ENCODE measurements at places on chromosomes 11 and 22.
A peak's percentile ranks its signal among the peaks of the same experiment; 100 is the strongest.

- DNase-seq = no peak
Observed at GRCh38 chr22:47248925-47249324, 486.5 kb downstream of the TBC1D22A start.

- DNase-seq = no peak
Observed at GRCh38 chr11:27237643-27238042, 125.4 kb downstream of the CCDC34 start.

GRCh38 chr11:102560555-102561011, 30.0 kb upstream of the MMP7 start:
- no peak for DNase-seq

DNA sequence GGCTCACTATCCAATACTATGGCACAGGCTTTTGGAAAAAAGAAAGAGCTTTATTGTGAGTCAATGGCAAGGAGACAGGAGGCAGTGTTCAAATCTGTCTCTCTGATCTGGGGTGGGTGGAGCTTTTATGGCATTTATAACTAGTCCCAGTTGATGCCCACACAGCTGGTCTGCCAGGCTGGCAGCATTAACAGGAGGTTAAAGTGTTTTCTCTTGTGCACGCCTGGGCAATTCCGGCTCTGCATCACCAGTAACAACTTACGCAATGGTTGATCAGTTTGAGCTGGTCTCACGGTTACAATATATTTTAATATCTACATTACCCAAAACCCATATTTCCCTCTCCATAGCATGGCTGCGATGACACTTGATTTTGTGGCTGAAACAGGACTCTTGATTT, 15.1 kb upstream of the SMIM38 start:
- DNase-seq = no peak

DNA sequence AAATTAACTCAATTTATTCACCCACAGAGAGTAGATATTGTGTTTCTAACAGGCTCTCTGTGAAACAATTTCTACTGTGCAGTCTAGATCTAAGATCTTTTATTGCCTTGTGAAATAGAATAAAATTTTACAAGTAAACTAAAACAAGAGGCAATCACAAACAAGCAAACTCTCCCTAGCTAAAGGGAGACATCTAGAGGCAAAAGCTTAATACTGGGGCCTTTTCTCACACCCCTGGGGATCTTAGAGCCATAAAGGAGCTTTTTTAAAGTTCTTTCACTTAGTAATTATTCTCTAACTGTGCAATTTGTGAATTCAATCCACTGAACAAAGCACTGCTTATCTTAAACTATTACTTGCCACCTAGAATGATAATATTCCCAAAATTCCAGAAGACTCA, 19.7 kb downstream of the ALG9 start:
- DNase-seq = no peak

- DNase-seq = no peak
Observed at GRCh38 chr11:77592727-77593126, 3.0 kb downstream of the AQP11 start.

DNA sequence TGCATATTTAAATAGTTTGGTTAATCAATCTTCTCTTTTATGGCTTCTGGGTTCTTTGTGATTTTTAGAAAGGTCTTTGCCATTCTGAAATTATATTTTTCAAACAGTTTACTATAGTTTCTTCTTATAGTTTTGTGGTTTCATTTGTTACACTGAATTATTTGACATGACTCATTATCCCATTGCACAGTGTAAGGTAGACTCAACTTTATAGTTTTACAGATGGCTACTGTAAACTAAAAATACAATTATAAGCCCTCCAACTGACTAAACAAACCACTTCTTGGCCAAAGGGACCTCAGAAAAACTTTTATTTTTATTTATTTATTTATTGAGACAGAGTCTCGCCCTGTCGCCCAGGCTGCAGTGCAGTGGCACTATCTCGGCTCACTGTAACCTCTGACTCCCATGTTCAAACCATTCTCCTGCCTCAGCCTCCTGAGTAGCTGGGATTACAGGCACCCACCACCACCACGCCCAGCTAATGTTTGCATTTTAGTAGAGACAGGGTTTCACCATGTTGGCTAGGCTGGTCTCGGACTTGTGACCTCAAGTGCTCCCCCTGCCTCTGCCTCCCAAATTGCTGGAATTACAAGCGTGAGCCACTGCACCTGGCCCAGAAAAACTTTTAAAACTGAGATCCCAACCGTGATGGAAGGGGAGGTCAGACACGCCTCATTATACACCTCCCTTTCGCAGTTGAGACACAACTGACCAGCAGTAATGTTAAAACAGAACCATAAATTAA, 14.1 kb upstream of the RAC2 start:
- DNase-seq = no peak

GRCh38 chr11:115524572-115524971, 20.4 kb upstream of the CADM1 start:
- no peak for DNase-seq

GRCh38 chr11:43950311-43950855, 7.9 kb downstream of the C11orf96 start:
- DNase-seq = no peak

GRCh38 chr22:44597616-44598015, 99.6 kb upstream of the RTL6 start:
- peak; percentile 31 for DNase-seq

DNA sequence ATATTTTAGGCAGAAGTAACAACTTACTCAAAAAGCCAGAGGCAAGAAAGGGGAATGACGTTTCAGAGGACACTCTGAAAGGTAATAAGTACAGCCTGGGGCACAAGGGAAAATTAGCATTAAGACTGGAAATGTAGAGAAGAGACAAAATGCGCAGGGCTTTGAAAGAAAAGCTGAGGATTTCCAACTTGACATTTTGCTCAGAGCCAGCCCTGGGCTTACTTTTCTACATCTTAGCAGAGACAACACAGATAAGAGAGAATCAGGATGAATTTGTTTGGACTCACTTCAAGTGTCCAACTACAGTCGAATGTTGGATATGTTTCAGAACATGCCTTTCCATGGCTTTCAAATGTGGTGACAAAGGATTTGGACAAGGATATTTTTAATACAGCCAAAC, 808.9 kb upstream of the LUZP2 start:
- no peak for DNase-seq

DNA sequence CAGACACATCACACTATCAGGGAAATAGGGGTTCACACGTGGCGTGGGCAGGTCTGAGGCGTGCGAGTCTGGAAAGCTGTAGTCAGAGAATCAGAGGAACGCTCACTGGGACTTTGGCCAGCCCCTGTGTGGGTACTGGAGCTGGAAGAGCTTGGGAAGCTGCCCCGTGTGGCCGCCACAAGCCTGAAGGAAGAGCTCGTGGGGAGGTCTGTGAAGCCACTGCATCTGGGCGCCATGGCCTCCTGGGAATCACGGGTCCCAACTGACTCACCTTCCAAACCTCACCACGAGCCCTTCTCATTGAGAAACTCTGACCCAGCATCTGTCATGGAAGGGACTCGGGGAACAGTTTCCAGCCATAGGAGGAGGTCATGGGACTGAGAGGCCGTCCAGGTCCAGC, 5.9 kb upstream of the MRGPRF start:
- DNase-seq = no peak

- no peak for DNase-seq
Observed at GRCh38 chr11:88194990-88195389, 19.7 kb upstream of the RAB38 start.

GRCh38 chr11:119207415-119207960, 1.3 kb downstream of the CBL start:
- no peak for DNase-seq

GRCh38 chr11:69979632-69980031, 98.5 kb upstream of the ANO1 start:
- DNase-seq = no peak

DNA sequence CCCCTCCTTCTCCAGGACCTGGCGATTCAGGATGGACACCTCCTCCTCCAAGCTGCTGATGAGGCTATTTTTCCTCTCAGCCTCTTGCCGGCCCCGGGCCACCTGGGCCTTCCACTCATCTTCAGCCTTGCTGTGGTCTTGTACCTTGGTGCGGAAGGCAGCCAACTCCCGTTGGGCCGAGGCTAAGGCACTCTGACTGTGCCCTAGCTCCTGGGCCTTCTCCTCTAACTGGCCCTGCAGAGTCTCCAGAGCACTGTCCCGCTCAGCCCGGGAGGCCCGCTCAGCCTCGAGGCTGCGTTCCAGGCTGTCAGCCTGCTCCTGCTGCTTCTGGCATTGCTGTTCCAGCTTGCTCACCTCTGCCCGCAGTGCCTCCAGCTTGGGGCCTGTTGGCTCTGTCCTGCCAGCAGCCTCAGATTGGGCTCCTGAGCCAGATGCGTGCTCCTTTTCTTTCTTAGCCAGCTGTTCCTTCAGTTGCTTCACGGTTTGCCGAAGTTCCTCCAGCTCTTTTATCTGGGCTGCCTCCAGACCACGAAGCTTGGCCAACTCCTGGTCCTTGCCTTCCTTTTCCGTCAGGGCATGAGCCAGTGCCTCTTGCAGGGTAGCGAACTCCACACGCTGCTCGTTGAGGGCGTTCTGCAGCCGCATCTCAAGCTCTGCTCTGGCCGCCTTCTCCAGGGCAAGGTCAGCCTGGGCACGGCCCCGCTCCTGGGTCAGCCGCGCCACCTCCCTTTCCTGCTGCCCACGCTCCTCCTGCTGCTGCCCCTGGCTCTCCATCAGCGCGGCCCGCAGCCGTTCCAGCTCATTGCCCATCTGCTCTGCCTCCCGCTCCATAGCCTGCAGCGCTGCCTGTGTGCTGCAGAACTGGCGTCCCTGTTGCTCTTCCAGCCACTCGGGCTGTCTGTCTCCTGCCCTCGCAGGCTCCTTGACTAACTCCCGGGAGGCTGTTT, 15.3 kb downstream of the IL18BP start:
- no peak for DNase-seq

DNA sequence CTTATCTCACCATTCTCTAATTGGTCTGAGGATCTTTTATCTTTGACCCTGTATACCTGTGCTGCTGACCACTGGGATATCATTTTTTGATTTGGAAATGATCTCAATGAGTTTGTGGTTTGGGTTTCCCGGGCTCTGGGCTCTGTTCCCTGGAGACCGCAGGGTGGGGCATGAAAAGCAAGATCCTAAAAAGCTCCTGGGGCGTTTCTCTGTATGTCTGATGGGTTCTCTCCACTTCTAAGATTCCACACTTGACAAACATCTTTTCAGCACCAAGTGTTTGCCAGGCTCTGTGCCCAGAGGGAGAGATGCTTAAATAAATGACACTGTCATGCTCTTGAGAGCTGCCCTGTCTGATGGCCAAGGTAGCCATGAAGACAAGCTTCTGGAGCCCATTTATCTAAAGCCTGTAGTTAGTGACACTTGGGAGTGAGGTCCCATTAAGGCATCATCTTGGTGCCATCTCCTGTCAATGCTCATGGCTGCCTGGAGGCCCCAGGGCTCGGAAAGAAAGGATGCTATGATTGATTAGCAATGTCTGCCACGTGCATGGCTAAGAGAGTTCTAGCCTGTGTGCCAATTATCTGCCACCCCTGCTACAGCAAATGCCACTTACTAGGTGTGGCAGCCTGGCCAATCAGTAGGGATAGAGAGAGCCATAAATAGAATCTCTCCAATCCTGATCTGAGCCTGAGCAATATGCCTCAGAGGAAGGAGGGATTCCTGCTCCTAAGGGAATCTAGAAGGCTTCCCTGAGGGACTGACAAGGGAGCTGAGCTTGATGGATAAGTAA, 531.6 kb downstream of the MN1 start:
- DNase-seq = no peak

DNA sequence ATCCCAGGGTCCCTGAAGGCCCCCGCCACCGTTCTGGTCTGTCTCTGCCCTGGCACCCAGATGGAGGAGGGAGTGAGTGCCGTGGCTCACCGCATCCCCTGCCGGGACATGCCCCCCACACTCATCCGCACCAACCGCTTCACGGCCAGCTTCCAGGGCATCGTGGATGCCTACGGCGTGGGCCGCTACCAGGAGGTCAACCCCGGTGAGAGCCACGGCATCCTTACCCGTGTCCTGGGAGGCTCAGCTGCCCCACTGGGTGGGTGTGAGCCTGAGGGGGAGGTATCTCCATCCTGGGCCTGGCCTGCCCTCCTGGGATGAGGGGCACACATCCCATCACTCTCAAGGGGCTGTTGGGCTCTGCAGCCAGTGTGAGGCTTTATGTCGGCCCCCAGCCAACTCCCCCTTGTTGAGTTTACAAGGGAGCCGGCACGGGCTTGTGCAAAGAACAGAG, 6.1 kb downstream of the TCIRG1 start:
- no peak for DNase-seq

DNA sequence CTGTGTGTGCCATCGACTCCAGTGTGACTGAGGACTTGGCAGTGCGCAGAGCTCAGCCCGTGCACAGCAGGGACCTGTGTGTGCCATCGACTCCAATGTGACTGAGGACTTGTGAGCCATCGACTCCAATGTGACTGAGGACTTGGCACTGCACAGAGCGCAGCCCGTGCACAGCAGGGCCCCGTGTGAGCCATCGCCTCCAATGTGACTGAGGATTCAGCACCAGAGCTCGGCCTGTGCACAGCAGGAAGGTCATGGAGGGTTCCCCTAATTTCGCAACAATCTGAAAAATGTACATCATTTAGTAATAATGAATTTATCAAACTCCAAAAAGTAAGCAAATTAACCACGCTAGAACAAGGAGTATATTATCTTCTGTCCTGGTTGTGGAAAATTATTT, 348.3 kb upstream of the B3GAT1 start:
- DNase-seq = no peak

GRCh38 chr22:44002997-44003396, 21.1 kb upstream of the PARVB start:
- DNase-seq = no peak

DNA sequence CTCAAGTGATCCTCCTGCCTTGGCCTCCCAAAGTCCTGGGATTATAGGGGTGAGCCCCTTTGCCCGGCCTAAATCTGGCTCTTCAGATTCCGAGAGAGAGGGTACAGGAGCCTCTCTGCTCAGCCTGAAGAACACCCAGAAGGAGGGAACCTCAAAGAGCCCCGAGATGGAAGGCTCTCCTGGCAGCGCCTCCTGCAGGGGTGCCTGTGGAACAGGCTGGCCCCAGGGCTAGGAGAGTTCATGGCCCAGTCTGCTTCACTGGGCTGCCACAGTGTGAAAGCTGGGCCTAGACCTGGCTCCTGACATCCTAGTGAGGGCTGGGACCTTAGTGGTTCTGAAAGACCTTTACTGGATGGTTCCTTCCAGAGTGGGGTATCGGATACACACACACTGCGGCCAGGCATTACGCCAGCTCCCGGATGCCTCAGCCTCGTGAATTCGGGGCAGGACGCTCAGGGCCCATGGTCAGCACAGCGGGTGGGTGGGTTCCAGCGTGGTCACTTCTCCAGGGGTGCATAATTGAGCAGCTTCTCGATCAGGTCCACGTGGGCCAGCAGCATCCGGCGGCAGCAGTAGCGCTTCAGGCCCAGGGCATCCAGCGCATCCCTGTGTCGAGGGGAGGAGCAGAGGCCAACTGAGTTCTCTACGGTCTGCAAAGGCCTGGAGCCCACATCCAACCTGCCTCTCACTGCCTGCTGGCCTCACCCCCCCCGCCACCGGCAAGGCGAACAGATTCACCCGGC, 2.3 kb downstream of the POLR2L start:
- no peak for DNase-seq

GRCh38 chr11:30586251-30587144, at the start of gene MPPED2:
TSS of gene MPPED2 (minus strand) at chr11:30586353. CDS start at chr11:30580373, 5,980 bp downstream.
- no peak for DNase-seq

- no peak for DNase-seq
Observed at GRCh38 chr11:33703234-33703633, 2.6 kb upstream of the C11orf91 start.

GRCh38 chr11:102488208-102488607, 35.6 kb upstream of the TMEM123 start:
- no peak for DNase-seq

- DNase-seq = no peak
Observed at GRCh38 chr11:128624269-128625175, 37.2 kb upstream of the ETS1 start.

All from kidney epithelial cell (primary cell).